NCI-H2171 treated with DMSO at 0.1 percent for 48 hours (cell line): ENCODE measurements at places on chromosomes 12 and 14.

DNA sequence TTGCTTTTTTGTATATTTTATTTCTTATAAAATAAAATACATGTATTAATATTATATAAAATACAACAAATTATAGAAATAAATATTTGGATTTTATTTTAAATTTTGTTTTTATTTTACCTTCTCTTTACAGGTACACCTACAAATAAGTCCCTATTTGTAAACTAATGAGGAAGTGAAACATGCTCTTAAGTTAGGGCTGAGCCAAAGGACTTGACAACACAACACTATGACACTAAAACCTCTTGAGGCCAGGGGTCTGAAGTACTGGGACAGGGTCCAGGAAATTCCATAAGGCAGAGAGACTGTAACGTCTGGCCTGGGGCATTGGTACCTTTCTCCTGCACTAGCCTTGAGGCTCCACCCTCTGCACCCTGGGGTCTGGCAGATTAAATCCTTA is 293.2 kb downstream of the FOXN3 start:
- no peak for DNase-seq

- DNase-seq, result no peak
These were observed 33.6 kb downstream of the PRORP start for GRCh38 chr14:35155962-35156361.

- no peak for DNase-seq
These were observed 37.8 kb upstream of the ATF7IP start for GRCh38 chr12:14327711-14328110.

- no peak for DNase-seq
These were observed 53.1 kb downstream of the TSPAN11 start for GRCh38 chr12:30979371-30980259.

- DNase-seq, result no peak
These were observed 337.5 kb upstream of the PDE3A start for GRCh38 chr12:20030826-20031225.

DNA sequence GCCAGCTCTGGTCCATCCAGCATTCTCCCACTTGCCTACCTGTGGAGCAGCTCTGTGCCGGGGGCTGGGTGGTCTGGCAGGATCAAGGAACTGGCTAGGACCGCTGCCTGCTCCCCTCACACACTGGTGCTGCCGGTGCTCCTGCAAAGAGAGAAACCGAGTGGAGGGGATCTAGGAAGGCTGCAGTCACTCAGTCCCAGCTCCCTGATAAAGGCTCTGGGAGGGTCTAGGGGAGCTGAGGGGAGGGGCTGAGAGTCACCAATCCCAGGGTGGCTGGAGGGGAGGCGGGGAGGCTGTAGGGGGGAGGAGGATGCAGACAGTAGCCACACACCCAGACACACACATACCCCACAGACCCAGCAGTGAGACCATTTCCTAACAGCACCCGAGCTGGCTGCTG is at the start of gene TAC3:
Gene TAC3 (minus strand): TSS at position 182 of the 400 bp plus-strand sequence. CDS start 732 bp downstream, outside the sequence.
- DNase-seq, result no peak

DNA sequence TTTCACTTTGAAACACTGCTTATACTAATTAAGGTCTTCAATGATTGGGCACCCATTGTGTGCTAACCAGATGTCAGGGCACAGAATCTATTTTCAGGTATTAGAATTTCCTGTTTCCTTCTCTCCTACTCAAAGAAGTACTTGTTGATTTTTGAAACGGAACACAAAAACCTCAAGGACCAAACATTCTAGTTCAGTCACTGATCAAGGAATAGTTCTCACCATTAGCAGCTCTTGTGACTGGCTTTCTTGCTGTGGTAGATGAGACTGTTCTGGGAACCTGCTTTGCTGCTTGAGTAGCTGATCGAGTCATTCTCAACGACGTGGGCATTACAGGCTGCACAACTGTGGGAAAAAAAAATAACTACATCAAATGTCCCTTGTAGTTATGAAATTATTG is 11.0 kb downstream of the DLGAP5 start:
- no peak for DNase-seq

- DNase-seq, result no peak
These were observed 2.3 kb downstream of the LAG3 start for GRCh38 chr12:6774499-6775062.

GRCh38 chr14:104150136-104151025 is 12.0 kb downstream of the KIF26A start:
- DNase-seq, result peak; percentile 51

- peak; percentile 61 for DNase-seq
These were observed 7.9 kb upstream of the NAA25 start for GRCh38 chr12:112116232-112117060.

- no peak for DNase-seq
These were observed 31.8 kb downstream of the PKP2 start for GRCh38 chr12:32864731-32865130.

DNA sequence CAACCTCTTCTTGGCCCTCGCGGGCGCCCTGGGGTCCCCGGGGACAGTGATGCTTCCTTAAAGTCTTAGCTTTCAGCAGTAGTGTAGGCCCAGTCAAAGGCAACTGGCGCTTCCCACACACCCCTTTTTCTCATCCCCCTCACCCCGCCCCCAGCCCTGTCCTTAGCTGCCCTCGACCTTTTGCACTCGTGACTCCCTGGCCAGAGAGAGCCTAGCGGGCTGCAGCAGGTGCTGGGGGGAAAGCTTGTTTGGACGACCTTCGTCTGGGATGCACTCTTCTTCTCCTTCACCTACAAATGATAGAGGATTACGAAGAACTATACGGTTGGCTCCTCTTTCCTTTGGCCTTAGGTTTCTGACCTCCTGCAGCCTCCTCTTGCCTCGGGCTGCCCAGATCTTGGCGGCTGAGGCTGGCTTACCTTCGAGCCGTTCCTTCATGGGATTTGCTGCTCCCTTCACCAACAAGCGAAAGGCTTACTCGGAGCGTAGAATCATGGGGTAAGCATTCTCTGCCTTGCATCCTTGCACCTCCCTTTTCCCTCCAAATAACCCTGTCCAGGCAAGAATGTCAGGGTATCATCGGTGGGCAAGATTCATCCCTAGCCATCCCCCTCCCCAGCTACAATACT is 815 bp downstream of the COQ10A start:
- DNase-seq, result no peak
